Foreskin keratinocyte (primary cell): ENCODE measurements at places on chromosomes 6 and 20.

GRCh38 chr6:156639009-156639721 lies 138.0 kb upstream of the ARID1B start:
- no peak for DNase-seq

DNA sequence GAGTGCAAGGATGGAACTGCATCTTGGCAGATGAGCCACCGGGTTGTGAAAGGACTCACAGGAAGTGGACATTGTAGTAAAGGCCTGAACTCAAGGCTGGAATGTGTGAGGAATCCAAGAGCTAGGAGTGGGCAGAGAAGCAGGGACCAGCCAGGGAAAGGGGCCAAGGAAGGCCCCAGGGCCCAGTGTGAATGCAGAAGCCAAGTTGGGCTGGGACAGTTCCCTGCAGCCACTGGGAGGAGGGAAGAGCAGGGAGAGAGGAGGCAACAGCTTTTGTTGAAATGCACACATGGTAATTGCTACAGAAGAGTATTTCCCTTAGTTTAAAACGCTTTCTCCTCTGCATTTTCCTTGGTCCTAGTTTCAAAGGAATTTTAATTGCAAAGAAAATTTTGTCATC lies 34.6 kb downstream of the CDH22 start:
- no peak for DNase-seq

- no peak for DNase-seq
Observed at GRCh38 chr6:105326216-105326615, 76.7 kb downstream of the PREP start.

DNA sequence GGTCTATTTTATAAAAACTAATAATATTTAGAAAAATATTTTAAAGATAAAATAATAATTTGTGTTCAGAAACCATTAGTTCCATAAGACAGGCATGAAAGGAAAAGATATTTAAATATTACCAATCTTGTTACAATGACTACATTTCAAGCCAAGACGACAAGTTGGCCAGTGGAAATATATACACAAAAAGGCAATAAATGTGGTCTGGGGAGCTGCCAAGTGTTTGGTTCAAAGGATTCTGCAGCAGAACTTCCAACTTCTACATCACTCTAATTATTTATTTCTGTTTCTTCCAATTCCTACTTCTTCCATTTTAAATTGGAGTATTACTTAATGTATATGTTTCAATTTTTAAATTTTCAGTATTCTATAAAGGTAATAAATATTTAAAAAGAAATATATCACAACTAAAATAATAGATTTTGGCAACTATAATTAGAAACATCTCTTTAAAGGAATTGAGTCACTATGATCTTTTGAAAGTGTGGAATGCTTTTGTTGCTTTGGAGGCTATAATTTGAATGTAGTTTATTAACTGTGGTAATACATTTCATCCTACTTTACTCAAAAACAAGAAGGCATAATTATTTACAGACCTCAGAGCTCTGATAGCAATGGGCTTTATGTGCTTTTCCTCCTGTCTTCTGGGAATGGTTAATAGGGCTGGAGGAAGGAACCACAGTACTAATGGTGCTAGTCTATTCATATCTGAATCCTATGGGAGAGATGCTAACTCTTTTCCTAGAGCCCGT lies 129.7 kb upstream of the FAM184A start:
- no peak for DNase-seq

GRCh38 chr6:30749554-30750378 lies 5.4 kb upstream of the IER3 start:
- DNase-seq: peak; percentile 75

- DNase-seq: no peak
Observed at GRCh38 chr6:132495604-132496079, 17.3 kb downstream of the STX7 start.

DNA sequence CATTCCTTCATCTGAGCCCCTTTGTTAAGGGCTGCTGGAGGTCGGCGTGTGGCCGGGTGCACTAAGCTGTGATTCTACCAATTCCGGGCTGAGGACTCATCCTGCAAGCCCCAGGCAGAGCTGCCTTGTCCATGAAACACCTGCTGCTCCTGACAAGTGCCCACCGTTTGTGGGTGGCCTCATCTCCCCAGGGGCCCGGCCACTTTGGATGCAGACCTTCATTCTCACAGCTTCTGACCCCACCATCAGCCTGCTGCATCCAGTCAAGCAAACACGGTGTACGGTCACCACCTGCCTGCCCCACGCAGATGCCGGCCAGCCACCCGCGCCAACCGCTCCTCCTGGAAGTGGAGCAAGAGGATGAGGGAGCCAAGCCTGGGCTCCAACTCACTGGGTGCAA lies 382.7 kb downstream of the THBS2 start:
- DNase-seq: no peak

DNA sequence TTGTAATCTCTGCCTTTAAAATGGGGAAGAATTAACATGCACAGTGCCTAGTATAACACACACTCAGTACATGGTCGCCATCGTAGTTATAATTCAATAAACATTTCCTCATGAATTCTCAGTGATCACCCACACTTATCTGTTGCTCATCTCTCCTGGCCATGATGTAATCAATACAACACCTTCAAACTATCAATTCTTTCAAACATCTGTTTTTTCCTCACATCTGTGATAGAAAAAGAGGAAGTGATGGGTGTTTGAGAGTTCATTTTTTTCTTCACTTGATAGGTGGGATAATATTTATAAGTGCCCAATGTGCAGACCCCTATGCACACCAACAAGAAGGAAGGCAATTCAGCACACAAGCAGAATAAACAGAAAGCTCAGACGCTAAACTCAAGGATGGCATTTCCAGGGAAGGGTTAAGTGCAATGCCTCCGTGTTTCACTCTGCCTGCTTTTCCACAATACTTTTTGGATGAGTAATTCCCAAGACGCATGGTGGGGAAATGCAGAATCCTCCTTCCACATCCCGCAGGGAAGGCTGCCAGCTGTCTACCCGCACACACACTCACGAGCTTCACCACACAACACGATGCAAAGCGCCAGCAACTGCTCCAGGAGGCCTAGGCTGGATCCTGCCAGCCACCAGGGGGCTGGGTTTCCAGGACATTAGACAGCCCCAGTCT lies 100.3 kb downstream of the GMPR start:
- peak; percentile 88 for DNase-seq

- DNase-seq: no peak
Observed at GRCh38 chr6:162863821-162864220, 136.0 kb downstream of the PACRG start.

DNA sequence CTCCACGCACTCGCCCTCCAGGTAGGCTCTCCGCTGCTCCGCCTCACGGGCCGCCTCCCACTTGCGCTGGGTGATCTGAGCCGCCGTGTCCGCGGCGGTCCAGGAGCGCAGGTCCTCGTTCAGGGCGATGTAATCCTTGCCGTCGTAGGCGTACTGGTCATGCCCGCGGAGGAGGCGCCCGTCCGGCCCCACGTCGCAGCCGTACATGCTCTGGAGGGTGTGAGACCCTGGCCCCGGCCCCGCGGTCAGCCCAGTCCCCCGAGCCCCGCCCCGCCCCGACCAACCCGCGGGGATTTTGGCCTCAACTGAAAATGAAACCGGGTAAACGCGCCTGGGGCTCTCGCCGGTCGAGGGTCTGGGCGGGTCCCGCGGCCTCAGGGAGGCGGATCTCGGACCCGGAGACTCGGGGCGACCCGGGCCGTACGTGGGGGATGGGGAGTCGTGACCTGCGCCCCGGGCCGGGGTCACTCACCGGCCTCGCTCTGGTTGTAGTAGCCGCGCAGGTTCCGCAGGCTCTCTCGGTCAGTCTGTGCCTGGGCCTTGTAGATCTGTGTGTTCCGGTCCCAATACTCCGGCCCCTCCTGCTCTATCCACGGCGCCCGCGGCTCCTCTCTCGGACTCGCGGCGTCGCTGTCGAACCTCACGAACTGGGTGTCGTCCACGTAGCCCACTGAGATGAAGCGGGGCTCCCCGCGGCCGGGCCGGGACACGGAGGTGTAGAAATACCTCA lies 598 bp downstream of the HLA-B start:
- no peak for DNase-seq

DNA sequence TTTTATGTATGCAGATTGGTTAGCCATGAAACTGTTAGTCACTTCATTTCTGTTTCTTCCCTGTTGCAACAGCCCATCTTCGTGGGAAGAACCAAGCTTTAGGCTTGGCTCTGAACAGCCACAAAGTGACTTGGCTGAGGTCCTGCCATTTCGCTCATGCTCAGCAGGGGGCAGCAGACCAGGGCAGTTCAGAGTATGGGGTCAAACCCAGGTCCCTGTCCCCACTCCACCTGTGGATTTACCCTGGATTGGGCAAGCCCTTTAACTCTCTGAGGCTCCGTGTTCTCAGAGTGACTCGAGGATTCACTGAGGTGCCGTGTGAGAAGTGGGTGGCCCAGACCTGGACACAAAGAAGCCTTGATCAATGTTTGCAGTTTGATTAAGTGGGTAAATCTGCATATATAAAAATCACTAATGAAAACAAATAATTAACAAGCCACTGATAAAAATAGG lies 19.8 kb upstream of the MAP1LC3A start:
- no peak for DNase-seq

GRCh38 chr6:159098636-159099106 lies 53.9 kb upstream of the TAGAP start:
- peak; percentile 42 for DNase-seq
